ENCODE measurements at places on chromosomes 3 and 15. TPM values are rescaled to one million over a fixed set of nuclear protein-coding genes. Genes with fewer than 3 reads are reported as not detected.
A peak's percentile ranks its signal among the peaks of the same experiment; 100 is the strongest.

DNA sequence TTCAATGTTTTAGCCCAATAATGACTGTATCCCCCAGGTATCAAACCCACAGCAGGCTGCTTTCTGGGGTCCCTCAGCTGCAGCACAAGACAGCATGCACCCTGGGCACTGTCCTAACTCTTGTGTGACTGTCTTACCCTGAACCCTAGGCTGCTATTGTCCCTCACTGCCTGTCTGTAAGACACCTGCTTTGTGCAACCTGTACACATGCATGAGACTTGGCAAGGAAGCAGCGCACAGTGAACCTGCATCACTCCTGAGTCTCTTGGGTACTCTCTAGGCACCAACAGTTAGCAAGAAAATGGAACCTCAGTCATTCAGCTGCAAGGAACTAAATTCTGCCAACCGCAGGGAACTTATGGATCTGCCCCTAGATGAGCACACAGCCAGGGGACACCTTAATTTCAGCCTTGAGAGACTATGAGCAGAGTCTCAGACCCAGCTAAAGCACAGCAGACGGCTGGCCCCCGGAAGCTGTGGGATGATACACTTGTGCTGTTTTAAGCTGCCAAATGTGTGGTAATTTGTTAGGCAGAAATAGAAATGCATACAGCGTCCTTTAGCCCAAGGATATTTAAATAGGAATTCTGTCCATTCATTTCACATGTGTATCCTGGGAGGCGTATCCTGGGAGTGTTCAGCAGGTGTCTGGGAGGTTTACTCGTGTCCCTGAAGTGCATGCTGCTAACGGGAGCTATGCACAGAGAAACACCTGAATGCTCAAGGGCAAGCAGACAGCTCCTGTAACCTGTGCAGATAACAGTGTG, 223.8 kb downstream of the KLF13 start:
- DNase-seq, result no peak

ACTRT3 gene
- total RNA-seq, result 12.3 TPM

DNA sequence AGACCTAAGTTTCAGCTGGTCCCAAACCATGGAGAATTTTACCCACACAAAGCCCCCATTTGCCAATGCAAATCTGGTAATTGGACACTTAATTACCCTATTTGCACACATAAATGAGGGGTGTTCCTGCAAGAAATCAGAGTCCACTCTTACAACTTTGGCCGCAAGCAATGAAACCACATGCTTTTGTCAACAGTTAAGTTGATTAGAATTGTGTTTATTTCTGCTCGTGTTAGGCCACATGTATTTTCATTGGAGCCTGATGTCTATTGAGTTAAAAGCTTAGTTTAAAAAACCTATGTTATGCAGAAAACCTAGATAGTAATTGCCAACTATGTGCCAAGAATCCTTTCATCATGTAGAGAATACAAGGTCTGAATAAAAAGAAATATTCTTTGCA, 153.8 kb upstream of the CMC1 start:
- no peak for DNase-seq

DNA sequence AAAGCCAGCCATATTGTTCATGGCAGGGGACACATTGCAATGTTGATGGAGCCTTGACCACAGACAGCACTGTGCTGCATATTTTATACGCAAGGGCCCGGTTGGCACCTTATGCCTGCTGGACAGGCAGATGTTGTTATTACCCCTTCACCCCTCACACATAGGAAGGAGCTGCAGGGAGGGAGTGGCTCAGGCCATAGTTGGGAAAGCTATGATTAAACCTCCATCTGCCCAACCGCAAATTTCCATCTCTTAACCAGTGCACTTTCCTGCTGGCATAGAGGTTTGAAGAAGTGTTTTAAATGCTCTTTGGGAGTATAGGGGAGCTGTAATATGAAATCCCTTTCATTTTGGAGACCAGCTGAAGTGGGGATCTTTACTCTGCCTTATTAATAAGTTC, 224.7 kb downstream of the CACNA2D3 start:
- DNase-seq, result no peak

DNA sequence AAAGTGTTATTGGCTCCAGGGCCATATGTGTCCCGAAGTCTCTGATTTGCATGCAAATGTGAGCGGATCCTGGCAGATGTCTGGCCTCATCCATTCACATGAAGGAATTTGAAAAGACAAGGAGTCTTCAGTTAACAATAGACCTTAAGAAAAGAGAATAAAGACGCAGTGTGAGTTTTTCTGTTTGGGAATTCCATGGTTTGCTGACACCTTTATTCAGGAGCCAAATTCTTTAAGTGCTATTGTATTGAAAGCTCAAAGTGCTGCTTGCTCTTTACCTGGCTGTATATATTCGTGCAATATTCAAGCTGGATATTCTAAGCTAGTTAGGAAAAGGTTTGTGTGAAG, 2.2 kb downstream of the LRRN1 start:
- DNase-seq, result no peak

- DNase-seq, result no peak
Measured at GRCh38 chr3:33949074-33949473, 150.6 kb downstream of the PDCD6IP start.

DNA sequence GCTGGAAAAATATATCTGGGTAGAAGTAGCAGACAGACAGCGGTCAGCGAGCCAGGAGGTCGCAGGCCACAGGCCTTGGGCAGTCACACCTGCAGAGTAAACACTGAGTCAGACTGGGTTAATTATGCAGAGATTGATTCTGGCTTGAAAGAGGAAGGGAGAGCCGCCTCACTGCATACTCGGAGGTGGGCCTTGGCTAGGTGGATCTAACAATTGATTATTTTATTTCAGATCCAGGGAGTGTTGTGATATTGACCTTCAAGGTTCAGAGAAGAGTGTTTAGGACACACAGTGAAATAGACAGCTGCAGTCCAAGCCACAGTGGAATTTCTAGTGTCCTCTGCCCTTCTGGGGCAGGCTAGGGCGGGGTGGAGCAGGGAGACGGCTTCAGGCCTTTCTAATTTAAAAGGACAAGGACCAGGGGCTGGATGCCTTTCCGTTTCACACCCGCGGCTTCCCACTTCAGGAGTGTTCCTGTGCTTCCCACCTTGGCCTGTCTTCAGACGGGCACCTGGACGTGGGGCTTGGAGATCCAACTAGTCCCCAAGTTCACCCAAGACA, 237.3 kb downstream of the XXYLT1 start:
- DNase-seq, result peak; percentile 79

RABL3 gene
- 42.7 TPM for total RNA-seq

All from renal cortical epithelial cell (primary cell).